Neuronal stem cell (in vitro differentiated cells): ENCODE measurements at places on chromosomes 5 and 9.

DNA sequence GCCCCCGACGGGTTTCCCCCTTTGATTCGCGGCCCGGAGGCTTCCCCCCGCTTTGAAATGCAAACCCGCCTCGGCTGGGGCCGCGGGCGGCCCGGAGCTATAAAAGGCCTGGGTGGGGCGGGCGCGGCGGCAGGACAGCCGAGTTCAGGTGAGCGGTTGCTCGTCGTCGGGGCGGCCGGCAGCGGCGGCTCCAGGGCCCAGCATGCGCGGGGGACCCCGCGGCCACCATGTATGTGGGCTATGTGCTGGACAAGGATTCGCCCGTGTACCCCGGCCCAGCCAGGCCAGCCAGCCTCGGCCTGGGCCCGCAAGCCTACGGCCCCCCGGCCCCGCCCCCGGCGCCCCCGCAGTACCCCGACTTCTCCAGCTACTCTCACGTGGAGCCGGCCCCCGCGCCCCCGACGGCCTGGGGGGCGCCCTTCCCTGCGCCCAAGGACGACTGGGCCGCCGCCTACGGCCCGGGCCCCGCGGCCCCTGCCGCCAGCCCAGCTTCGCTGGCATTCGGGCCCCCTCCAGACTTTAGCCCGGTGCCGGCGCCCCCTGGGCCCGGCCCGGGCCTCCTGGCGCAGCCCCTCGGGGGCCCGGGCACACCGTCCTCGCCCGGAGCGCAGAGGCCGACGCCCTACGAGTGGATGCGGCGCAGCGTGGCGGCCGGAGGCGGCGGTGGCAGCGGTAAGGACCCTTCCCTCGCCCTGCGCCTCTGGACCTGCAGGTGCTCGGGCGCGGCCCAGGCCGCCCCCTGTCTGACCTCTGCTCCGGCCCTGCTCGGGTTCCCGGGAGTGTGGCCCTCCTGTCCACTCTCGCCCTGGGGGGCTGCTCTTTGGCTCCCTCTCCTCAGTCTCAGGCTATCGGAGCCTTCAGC, at the start of gene CDX1:
Gene CDX1, plus strand, starts transcription at position 129 of the 862 bp plus-strand sequence. Its CDS starts 99 bp downstream, at position 228.
- no peak for DNase-seq

- no peak for DNase-seq
These were observed 87.8 kb downstream of the ZNF618 start for GRCh38 chr9:113963696-113964494.

DNA sequence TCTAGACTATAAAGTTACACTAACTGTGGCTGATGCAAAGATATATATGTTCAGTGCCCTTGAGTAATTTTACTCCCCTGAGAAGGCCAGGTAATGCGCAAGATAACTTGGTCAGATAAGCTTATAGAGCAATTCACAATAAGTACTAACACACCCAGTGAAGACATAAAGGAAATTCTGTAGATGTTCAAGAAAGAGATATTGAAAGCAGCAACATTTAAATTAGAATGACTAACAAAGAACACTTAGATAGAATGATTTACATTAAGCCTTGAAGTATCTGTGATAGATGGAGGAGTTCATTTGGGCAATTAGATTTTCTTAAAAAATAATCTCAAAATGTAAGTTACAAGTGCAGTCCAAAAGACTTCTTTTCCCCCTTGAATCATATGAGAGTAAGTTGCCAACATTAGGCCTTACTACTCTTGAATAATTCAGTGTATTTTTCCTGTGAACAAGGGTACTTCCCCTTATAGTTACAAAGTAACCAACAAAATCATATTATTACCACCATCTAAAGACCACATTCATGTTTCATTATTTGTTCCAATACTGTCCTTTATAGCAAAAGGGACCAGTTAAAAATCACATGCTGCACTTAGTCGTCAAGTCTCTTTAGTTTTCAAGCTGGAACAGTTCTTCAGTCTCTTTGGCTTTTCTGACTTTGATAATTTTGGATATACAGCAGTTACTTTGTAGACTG, 44.4 kb upstream of the ELOVL7 start:
- DNase-seq: no peak

GRCh38 chr5:55211184-55211874, 15.8 kb downstream of the MCIDAS start:
- no peak for DNase-seq

GRCh38 chr5:143583409-143583808, 179.9 kb upstream of the NR3C1 start:
- DNase-seq: no peak
